ENCODE measurements at places on chromosomes 2 and 18. TPM values are rescaled to one million over a fixed set of nuclear protein-coding genes. Genes with fewer than 3 reads are reported as not detected.

- no peak for DNase-seq
Observed at GRCh38 chr2:125658583-125658982, 997.4 kb upstream of the GYPC start.

- DNase-seq = no peak
Observed at GRCh38 chr18:47204908-47205522, 28.9 kb upstream of the IER3IP1 start.

- DNase-seq = no peak
Observed at GRCh38 chr2:148459377-148459778, 185.2 kb upstream of the EPC2 start.

The UGT1A1 gene
- not detected for total RNA-seq

The ADNP2 gene
- 6.8 TPM for total RNA-seq

All from Right ventricle myocardium superior (tissue), 1 donor.